ENCODE measurements at places on chromosomes 6 and 20.

- no peak overlapping the region for H3K27ac ChIP-seq
- peaks cover 11% of the 10 kb centered on the region for H3K4me1 ChIP-seq
- H3K4me3 ChIP-seq, result no peak overlapping the region
- H3K27me3 ChIP-seq, result no peaks in the 10 kb centered on the region
Measured at GRCh38 chr6:152316024-152316423, 321.1 kb downstream of the SYNE1 start.

DNA sequence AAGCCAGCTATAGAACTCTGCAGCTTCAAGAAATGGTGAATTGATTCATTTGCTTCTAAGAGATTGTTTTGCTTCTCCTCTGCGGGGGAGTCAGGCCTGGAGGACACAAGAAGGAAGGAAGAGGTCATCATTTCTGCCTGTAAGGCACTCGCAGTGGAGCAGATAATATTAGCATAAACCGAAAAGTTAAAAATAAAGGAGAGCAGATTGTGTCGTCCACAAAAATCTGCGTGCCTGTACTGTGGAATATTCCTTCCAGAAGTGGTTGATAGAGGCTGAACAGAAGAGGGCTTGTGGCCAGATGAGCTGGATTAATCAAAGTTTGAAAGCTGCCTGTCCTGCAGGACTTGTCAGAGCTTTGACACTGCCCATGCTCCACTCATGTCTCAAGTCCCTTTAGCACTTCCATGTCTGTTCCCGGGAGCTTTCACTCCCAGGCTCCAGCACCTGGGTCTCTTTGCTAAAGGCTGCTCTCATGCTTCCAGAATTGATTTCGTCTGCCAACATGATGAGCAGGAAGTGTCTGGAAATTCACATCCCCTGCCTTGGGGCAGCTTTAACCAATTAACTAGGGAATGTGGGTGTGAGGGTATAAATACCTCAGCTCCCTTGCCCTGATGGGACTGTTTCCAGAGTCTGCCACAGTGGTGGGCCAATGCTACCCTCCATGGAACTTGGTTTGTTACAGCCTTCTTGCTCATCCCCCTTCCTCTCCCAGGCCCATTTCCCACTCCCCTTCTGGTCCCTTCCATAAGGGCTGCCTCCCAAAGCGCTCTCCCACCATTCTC is 65.1 kb upstream of the STX16 start:
- H3K27ac ChIP-seq, result no peak overlapping the region
- peaks cover 23% of the 10 kb centered on the region for H3K27me3 ChIP-seq
- peaks cover 5% of the 10 kb centered on the region for H3K4me1 ChIP-seq
- no peak overlapping the region for H3K4me3 ChIP-seq

DNA sequence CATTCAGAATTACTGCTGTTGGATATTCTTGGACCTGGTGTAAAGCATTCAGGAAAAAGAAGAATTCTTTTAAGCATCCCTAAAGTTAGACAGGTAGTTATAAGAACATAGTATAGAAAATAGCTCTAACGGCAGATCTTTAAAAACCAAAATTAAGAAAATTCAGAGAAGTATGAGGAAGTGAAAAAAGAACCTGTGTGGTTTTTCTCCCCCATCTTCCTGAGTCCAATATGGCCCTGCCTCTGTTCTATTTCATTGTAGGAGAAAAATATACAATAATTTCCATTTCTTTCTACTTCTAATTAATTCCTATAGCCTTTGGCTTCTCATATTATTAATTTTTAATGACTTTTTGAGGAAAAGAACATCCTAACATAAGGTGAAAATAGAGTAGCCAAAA is 47.1 kb downstream of the FHL5 start:
- H3K4me1 ChIP-seq, result peaks cover 32% of the 10 kb centered on the region
- no peak for DNase-seq
- H3K4me3 ChIP-seq, result no peak overlapping the region
- no peaks in the 10 kb centered on the region for H3K27me3 ChIP-seq

GRCh38 chr20:43983904-43984361 is 69.3 kb downstream of the TOX2 start:
- no peak for DNase-seq
- no peak overlapping the region for H3K27ac ChIP-seq
- H3K4me3 ChIP-seq, result no peak overlapping the region
- no peaks in the 10 kb centered on the region for H3K36me3 ChIP-seq

DNA sequence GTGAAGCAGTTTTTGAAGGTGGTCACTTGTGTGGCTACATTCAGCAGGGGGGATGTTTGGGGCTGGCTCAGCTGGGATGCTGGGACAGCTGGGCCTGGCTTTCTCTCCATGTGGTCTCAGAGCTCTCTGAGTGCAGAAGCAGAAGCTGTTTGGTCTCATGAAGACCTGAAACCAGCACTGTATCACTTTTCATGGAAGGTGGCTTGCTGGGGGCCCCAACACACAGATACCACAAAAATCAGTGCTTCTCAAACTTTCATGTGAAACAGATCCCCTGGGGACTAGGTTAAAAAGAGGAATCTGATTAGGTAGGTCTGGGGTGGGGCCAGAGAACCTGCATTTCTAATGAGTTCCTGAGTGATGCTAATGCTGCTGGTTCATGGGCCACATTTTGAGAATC is 347.3 kb downstream of the DHX35 start:
- no peak overlapping the region for H3K27ac ChIP-seq
- no peaks in the 10 kb centered on the region for H3K36me3 ChIP-seq
- H3K27me3 ChIP-seq, result peaks cover 26% of the 10 kb centered on the region

Measured in mesothelial cell of epicardium (in vitro differentiated cells).